BE2C (cell line): ENCODE measurements at places on chromosomes 2 and 18.
A peak's percentile ranks its signal among the peaks of the same experiment; 100 is the strongest.

- no peak for DNase-seq
These were observed 93.2 kb downstream of the CD226 start for GRCh38 chr18:69854455-69854854.

DNA sequence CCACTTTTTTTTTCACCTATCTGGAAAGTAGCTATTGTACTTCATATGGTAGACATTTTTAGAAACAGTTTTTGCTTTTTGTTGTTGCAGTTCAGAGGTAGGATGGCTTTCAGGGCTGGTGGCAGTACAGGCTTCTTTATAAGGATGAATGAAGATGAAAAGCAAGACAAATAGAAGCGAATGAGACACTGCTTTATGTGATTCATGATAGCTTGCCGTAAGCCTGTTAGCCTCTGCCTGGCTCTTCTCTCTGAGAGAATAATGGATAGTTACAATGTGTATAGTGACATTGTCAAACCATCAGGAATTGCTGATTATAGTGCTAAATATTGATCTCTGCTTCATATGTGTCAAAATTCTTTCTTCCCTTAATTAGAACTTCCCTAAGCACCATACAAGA, 173.7 kb downstream of the NR4A2 start:
- no peak for DNase-seq

DNA sequence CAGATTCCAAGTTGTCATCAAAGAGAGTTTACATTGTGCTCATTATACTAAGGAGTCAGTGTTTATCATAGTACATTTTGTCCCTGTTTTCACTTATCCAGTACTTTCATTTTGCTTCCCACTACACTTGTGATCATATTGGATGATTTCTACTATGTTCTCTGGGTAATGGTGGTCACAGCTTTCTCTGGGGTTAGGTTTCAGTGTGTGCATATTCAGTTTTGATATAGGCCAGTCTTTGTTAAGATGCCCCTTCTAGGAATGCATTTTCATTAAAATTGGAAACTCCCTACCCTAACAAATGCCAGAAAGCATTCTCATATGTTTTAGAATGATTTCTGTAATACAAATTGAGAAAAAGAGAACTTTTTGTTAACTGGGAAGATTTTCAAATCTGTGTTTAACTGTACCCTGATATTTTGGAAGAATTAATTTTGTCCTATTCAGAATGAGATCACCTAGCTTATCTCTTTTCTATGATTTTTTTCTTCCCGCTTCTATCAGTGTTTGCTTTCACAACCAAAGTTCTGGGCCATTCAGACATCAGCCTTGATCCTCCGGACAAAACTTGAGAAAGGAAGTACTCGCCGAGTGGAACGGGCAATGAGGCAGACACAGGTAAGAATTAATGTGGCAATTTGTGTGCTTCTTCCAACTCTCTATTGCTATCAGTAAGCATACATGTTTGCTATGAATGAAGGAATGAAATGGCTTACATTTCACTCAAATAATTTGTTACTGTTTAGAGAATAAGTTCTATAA, 74.6 kb downstream of the TTC27 start:
- no peak for DNase-seq

DNA sequence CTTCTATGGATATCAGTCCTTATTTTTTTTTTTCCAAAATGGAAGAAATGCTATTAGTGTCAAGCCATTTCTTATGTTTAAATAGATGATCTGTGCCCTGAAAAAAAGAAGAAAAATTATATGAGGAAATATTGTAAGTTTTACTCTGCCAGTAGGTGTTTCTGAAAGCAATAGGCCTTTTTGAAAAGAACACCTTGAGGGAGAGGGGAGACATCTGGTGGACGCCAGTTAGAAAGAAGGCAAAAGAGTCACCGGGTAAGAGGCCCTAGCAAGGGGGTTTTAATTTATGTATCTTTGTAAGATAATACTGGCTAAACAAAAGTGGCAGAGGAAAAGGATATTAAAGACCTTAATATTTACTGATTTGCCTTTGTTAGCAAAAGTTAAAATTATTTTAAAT, 56.1 kb downstream of the DYNAP start:
- DNase-seq, result no peak

DNA sequence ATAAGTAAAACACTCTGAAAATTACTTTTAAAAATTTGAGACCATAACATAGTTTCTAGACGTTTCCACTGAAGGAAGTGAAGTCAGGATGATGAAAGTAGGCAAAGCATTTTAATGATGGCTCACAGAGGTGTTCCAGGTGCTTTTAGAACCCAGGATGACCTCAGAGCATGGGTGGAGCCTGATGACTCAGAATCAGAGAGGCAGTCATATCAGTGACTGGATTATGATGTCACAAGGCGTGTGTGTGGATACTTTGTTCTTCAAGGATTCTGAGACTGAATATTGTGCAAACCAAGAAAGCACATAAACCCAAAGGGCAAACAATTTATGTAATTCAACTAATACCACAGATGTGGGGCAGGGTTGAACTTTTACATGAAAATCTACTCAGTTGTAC, 208.0 kb upstream of the FBXO11 start:
- DNase-seq, result no peak

DNA sequence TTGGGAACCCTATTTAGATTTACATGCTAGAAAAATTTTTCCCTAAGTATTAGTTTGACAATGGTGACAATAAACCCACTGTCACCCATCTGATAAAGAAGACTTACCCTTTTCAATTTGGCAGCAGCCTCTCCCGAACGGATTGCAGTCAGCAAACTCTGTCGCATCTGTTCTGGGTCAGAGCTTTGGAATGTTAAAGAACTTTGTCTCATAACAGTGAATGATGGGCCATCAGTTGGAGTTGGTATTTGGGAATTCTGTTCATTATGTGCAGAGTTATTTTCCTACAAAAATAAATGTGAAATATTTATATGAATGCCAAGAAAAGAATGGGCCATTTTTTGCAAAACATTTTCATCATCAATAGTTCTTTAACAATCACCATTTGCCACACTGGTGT, 70.8 kb upstream of the GRB14 start:
- DNase-seq, result no peak

DNA sequence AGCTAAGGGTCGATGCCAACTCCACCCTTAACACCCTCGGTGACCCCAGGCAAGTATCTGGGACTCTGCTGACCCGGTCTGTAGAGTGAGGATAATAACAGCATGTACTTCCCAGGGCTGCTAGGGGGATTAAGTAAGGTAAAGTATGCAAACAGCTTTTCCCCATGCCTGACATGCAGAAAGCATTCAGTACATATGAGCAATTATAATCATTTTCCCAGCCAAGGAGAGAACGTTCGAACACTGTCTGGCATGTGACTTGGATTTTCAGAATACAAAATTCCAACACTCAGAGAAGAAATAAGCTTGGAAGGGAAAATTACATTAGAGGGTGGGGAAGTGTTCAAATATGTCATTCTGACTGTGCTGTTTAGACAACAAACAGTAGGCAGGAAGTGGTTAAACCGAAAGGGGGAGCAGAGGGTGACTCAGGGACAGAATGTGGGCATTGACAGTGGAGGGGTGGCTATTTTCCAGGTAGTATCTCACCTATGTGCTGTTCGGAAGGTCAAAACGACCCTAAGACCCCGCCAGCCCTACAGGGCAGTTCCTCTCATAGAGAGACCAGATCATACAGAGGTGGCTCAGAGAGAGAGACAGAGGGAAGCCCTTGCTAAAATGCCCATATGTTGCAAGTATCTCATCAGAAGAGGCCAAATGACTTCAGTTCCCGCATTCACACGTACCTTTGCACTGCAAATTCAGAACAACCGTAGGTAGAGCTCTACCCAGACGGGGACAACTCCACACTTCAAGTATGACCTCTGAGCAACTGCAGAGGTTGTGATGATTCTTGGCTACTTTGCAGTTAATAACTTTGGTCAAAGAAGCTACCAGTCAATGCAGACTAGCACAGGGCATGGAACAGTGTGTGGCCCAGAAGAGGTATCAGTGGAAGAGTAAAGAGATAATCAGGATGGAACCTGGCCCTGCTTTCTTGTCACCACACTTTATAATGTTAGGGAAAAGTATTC, 14.8 kb downstream of the ASPRV1 start:
- DNase-seq, result no peak

DNA sequence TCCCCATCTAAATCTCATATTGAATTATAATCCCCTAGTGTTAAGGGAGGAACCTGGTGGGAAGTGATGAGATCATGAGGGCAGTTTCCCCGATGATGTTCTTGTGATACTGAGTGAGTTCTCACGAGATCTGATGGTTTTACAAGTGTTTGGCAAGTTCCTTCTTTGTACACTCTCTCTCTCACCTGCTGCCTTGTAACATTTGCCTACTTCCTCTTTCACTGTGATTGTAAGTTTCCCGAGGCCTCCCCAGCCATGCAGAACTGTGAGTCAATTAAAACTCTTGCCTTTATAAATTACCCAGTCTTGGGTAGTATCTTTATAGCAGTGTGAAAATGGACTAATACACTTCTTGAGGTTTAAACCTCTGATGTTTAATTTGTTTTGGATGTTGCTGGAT, 177.5 kb downstream of the CD8B2 start:
- no peak for DNase-seq

GRCh38 chr2:86623043-86623493, 597 bp downstream of the RNF103 start:
- DNase-seq, result peak; percentile 29

GRCh38 chr2:71060871-71061270, 7.6 kb upstream of the NAGK start:
- DNase-seq, result no peak

DNA sequence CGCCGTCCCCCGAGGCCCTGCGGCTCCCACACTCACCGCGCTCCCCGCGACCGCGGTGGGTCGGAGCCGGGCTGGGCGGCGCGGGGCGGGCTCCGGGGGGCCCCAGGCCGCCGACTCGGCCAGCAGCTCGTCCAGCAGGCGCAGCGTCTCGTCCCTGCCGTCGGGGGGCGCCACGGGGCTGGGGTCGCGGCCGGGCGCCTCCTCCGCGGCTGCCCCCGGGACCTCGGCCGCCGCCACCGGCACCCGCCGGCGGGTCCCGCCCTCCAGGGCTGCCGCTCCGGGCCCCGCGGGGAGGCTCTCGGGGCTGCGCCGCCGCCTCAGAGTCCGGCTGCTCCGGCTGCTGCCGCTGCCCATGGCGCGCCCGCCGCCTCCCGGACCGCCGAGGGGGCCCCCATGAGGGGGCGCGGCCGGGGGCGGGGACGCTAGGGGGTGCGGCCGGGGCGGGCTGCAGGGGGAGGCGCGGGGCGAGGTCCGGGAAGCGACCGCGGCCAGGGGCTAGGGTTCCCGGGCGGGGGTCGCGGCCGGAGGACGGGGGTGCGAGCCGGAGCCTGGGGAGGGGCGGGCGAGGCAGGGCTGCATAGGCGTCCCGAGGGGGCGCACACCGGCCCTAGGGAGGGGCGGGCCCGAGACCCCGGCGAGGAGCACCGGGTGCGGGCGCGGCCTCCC, at the start of gene CYS1:
TSS of gene CYS1 (minus strand) at position 542 of the 666 bp plus-strand sequence. CDS start at position 354, 188 bp downstream.
- DNase-seq, result no peak

GRCh38 chr2:30670453-30670852, 136.8 kb downstream of the CAPN13 start:
- no peak for DNase-seq

DNA sequence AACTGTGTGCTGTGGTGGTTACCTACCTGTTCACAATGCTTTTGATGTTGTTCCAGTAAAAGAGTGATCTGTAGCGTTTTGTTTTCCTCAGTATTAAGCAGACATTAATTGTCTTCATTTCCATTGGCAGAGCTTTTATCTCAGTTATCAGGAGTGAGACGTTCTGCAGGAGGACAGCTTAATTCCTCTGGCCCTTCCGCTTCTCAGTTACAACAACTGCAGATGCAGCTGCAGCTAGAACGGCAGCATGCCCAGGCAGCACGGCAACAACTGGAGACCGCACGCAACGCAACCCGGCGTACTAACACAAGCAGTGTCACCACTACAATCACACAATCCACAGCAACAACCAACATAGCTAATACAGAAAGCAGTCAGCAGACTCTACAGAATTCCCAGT, 78.3 kb downstream of the KCMF1 start:
- peak; percentile 53 for DNase-seq

- DNase-seq, result no peak
These were observed 791.1 kb upstream of the SOX11 start for GRCh38 chr2:4900861-4901770.

DNA sequence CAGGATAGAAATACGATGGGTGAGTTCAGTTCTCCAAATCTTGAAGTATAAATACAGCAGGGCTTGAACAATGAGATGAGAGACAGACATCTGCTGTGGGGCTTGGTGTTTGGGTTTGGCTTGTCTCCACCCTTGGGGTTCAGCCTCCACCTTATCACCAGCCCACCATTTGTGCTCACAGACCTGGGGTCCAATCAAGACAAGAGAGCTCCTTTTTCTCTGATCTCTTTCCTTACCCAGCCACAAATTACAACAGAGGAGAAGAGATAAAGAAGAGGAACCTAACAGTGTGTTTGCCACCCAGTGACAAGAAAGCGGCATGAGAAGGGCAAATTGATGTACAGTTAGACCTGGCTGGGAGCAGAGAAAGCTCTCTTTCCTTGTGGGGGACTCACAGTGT, 204.5 kb upstream of the CXCR4 start:
- no peak for DNase-seq

- DNase-seq, result no peak
These were observed 15.6 kb downstream of the PPP4R3B start for GRCh38 chr2:55601849-55602248.

- no peak for DNase-seq
These were observed 3.7 kb downstream of the SP140L start for GRCh38 chr2:230330725-230331124.

GRCh38 chr2:160291382-160291781, 91.3 kb upstream of the ITGB6 start:
- no peak for DNase-seq

- peak; percentile 69 for DNase-seq
These were observed 82.8 kb upstream of the SEC11C start for GRCh38 chr18:59056706-59057492.

- no peak for DNase-seq
These were observed 46.7 kb upstream of the HS6ST1 start for GRCh38 chr2:128365217-128365905.

- no peak for DNase-seq
These were observed 619.6 kb upstream of the TMEFF2 start for GRCh38 chr2:192814376-192814775.

DNA sequence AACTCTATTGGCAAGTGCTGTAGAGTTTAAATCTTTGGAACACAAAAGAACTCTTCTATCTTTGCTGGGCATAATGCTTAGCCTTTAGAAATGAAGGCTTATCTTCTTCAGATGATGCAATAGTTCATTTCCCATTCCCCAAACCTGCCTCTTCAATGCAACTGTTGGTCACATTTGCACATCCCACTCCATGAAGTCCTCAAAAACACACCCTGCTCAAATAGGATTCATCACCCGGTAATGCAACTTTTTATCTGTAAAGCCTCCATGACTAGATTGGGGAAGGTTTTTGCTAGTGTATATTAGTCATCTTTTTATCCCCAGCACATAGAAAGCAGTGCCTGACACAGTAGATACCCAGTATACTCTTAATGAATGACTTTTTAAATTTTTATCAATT, 376.4 kb downstream of the RBM43 start:
- DNase-seq, result no peak

- no peak for DNase-seq
These were observed 29.0 kb downstream of the PSME4 start for GRCh38 chr2:53941749-53942148.

GRCh38 chr2:223760838-223761502, 76.4 kb downstream of the AP1S3 start:
- no peak for DNase-seq
